ENCODE measurements at places on chromosomes 2 and 18.

GRCh38 chr2:171479154-171479814, 43.0 kb upstream of the CYBRD1 start:
- DNase-seq, result no peak

GRCh38 chr2:10957391-10957790, 45.7 kb downstream of the KCNF1 start:
- DNase-seq, result no peak

GRCh38 chr2:4464634-4465266, 761.4 kb downstream of the DCDC2C start:
- no peak for DNase-seq

DNA sequence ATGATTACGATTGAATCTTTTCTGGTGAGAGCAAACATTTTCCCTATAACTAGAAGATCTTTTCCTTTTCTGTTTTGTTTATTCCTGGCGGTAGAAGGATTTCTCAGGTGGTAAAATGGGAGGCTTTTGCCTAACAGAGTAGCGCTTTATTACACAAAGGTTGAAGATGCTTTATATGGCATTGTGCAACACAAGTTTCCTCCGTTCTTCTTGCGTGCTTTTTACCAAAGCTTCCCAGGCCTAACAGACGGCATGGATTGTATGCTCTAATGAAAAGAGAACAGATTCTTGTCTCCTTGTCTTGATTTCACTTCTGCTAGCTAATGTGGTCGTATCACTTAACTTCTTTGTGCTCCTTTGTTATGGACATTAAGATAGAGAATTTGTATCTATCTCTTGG, 43.8 kb downstream of the MYO1B start:
- no peak for DNase-seq

DNA sequence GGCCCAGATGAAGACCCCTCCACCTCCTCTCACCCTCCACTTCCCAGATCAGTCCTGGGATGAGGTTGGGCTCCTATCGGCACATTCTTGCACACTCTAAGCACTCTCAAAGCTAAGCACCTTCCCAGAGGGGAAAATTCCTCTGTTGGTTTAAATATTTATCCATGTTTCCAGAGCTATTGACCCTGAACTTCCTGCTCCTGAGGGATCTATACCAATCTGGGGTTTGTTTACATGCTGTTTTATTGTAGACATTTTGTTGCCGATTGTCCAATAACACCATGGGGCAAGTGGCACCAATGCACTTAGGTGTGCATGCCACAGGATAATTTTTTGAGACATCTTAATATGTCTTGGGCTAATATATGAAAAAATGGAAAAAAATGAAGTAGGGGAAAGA, 476.2 kb downstream of the SLC4A3 start:
- no peak for DNase-seq

DNA sequence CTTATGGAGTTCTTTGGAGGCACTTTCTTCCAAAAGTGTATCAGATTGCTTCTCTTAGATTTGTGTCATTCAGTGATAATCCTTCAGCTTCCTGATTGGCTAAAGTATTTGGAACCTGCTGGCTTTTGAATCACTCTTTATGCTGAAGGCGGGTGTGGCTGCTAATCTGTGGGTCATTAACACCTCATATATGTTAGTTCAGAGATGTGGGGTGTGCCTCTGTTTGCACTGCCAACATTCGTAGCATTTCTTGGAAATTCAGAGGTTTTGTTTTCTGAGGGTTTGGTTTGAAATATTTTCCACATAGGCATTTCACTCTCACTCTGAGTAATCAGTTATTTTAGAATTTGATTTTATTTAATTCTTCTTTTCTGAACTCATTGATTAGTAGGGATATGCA, 1604.4 kb upstream of the ACVR2A start:
- DNase-seq, result no peak

- no peak for DNase-seq
These were observed 435.8 kb upstream of the DDX18 start for GRCh38 chr2:117378653-117379052.

GRCh38 chr2:124112966-124113365, 87.9 kb downstream of the CNTNAP5 start:
- no peak for DNase-seq

GRCh38 chr2:11967946-11968465, 221.6 kb downstream of the LPIN1 start:
- DNase-seq, result no peak

- DNase-seq, result no peak
These were observed 1.9 kb downstream of the SOS1 start for GRCh38 chr2:39118786-39119499.

GRCh38 chr2:166984797-166985196, 96.5 kb downstream of the XIRP2 start:
- DNase-seq, result no peak

GRCh38 chr2:238207006-238207405, 3.5 kb upstream of the ILKAP start:
- DNase-seq, result no peak

DNA sequence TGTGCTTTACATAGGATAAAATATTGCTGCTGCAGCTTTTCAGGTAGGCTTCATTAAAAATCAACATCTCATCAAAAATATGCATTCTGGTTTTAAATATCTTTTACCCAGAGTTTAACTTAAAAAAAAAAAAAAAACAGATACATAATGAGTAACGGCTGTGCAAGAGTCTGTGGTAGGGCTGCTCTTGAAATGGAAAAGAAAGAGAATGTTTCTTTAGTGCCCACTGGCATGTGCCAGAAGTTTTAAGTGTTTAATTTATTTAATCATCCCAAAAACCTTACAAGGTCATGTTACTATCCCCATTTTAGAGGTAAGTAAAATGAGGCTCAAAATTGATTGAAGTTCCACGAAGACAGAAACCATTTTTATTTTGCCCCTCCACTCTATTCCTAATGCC, 92.1 kb downstream of the SLC8A1 start:
- no peak for DNase-seq

DNA sequence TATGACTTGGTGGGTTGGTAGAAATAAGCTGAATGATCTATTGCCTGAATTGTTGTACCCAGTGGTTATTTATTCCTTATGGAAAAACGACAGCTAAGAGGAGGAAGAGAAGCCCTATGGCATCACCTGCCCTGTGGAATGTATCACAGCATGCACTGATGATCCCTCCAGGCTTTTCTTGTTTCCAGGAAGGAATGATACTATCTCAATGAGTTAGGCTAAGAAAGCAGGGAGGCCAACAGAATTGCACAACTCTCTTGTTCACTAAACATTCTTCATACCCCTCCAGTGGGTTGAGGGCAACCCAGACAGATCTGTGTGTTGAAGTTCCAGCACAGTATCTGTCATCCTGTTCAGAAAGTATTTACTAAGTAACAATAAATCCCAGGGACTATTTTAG, 1001.7 kb upstream of the GYPC start:
- no peak for DNase-seq
